ENCODE measurements at places on chromosomes 2 and 18. TPM values are rescaled to one million over a fixed set of nuclear protein-coding genes. Genes with fewer than 3 reads are reported as not detected.

DNA sequence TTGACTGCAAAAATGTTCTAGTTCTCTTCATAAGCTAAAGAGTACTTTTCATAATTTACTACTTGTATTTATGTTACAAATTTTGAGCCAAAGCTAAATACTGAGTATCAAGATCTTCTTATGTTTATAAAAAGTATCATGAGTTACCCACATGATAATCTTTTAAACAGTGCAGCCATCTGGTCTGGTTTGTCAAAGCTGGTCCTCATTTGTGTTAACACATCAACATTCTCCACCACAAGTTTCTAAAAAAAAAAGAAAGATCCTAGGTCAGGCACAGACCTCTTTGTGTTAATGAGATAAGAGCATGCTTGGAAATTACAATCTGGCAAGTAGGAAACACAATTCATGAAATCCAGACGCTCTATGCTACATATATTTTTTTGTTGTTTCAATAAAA is 75.5 kb upstream of the FRZB start:
- no peak for DNase-seq

GRCh38 chr2:131122496-131122895 is 17.4 kb downstream of the PLEKHB2 start:
- DNase-seq: no peak

Gene HOXD1
- polyA plus RNA-seq: 13.2 TPM

GRCh38 chr2:96649342-96649741 is 6.8 kb downstream of the FER1L5 start:
- no peak for DNase-seq

Gene TRIM54
- polyA plus RNA-seq: 5.6 TPM

GRCh38 chr2:39724828-39725144 is 54.3 kb downstream of the THUMPD2 start:
- DNase-seq: no peak

DNA sequence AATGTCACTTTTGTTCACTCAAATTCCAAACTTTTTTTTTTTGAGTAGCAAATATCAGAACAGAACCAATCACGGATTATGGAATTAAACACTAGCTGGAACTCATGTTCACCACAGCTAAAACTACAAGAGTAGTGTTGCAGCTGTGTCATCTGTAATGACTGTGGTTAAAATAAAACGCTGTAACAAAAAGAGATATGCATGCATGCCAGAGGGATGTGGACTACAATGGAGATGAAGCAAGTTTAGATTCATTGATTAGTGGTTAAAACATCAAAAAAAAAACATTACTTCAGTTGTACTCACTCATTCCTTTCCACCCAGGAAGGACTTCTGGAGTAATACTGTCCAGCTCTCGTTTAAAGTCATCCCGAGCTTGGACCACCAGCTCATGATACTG is 37.0 kb downstream of the IMMT start:
- no peak for DNase-seq

Gene SLC9A4
- polyA plus RNA-seq: 6.1 TPM

Gene ATL2
- polyA plus RNA-seq: 58.8 TPM

GRCh38 chr2:101119431-101119830 is 31.8 kb downstream of the TBC1D8 start:
- DNase-seq: no peak

- DNase-seq: no peak
Observed at GRCh38 chr2:242085941-242086621, 216.6 kb downstream of the RTP5 start.

DNA sequence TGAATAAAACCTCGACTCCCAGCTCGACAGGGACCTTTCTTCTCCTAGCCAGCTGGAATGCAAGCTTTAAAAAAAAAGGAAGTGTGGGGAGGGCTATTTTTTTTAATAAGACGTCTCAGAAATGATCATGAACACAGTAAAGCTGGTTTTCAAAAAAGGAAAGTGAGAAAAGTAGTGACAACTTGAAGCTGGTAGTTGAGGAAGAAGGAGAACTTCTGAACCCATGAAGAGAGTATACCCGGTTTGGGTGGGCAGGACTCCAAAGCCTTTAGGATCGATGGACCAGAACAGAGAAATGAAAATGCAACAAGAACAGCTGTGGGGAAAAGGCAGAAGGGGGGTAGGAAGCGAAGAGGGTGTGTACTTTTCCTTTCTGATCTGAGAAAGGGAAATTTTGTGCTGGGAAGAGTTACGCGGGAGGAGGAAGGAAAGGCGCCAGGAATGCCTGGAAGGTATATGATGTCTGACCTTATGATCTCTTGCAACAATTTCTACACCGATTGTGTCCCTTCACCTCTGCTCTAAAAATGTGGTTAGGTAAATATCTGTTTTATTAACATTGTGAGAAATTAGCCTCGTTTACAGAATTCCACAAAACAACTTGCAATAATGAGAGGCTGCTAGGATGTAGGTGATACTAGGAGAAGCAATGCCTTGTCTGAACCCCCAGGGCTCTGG is 22.6 kb upstream of the CYP1B1 start:
- no peak for DNase-seq

- DNase-seq: no peak
Observed at GRCh38 chr2:129050101-129050500, 731.4 kb upstream of the HS6ST1 start.

GRCh38 chr2:48638261-48638660 is 20.6 kb downstream of the GTF2A1L start:
- DNase-seq: no peak

Gene TRIM43
- 0.73 TPM for polyA plus RNA-seq

DNA sequence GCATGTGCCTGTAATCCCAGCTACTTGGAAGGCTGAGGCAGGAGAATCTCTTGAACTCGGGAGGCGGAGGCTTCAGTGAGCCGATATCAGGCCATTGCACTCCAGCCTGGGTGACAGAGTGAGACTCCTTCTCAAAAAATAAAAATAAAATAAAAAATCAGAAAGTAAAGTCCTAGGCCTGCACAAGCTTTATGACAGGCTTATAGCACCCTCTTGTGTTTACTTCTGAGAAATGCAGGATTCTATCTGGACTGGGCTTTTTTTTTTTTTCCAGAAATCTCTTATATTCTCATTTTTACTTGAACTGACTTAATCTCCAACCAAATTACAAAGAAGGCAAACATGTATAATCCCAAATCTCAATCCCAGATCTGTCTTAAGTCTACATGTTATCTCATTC is 26.1 kb upstream of the REG3G start:
- DNase-seq: no peak

DNA sequence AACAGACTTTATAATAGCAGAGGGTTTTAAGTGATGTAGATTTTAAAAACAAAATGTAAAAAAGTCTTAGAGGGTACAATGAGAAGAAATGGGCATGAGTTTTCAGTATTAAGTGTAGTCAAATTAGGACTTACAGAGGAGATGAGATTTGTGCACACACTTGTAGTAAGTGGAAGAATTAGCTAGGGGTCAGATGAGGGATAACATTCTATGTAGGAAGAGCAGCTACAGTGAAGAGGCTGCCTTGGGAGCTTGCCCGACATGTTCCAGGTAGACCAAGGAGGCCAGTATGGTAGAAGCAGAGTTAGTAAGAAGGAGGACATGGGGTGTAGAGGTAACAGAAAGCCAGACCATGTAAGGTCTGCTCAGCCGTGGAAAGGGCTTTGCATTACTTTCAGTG is 189.2 kb upstream of the DSEL start:
- no peak for DNase-seq

- no peak for DNase-seq
Observed at GRCh38 chr18:61827591-61827990, 65.2 kb downstream of the RNF152 start.

DNA sequence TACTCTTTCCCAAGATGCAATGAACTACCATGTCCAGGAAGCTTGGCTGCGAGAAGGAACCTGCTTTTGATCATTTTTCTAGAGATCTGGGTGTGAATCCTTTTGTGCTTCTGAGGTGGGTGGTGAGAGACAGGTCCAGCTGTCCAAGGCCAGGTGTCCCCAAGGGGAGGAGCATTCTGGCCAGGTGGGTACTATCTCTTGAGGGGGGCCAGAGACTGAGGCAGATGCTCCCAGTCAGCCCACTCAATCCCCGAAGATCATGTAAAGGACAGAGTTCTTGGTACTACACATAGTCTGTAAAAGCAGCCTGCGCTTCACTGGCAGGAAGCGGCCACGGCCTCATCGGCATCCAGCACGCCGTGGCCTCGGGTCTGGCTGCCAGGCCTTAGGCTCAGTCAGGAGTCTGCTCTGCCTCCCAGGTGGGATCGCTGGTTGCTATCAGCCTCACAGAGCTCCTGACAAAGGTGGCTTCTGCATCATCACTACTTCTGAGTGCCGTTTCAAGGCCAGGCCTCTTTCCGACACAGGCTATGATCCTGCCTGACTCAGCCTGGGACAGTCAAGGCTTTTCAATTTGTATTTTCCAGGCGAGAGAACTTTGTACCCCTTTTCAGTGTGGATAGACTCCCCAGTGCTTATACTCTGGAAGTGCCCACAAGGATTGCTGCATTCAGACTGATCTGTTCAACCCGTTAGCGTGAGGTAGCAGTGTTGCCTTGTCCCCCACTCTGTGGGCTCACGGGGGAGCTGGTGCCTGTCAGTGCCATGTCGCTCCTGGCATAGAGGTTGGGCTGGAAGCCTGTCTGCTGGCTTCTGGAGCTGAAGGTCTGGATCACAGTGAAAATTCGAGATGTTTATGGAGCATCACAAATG is 29.1 kb downstream of the STK25 start:
- DNase-seq: no peak

Gene FASTKD2
- polyA plus RNA-seq: 45.5 TPM

DNA sequence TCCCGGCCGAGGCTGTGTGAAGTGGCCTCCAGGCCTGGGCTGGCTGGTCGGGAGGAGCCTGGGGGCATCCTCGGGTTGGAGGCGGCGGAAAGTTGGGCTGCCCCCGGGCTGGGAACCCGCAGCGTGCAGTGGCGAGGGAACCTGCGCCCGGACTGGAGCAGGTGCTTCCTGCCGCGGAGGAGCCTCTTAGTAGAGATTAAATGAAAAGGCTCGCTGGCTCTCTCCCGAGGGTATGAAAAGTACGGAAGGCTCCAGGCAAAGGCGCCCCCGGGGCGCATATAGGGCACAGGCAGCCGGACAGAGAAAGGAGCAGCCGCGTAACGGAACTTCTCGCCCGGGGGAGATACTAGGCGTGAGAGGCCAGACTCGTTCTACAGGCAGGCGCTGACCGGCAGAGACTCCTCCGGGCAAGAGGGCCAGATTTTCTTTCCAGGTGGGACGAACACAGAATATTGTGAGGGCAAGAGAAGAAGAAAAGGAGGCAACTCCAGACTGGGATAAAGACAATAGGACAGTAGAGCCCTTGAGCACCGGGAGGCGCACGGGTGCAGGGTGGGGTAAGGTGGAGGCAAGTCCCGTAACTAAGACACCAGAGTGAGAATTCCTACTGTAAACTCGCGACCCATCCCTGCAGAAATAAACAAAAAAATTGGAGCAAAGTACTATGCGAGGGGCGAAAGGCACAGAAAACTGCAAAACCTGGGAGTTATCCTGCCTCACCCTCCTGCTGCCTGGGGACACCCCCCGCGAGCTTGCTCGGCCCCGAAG is 816 bp downstream of the CDH2 start:
- DNase-seq: no peak

Gene DPP10
- polyA plus RNA-seq: 13.4 TPM

DNA sequence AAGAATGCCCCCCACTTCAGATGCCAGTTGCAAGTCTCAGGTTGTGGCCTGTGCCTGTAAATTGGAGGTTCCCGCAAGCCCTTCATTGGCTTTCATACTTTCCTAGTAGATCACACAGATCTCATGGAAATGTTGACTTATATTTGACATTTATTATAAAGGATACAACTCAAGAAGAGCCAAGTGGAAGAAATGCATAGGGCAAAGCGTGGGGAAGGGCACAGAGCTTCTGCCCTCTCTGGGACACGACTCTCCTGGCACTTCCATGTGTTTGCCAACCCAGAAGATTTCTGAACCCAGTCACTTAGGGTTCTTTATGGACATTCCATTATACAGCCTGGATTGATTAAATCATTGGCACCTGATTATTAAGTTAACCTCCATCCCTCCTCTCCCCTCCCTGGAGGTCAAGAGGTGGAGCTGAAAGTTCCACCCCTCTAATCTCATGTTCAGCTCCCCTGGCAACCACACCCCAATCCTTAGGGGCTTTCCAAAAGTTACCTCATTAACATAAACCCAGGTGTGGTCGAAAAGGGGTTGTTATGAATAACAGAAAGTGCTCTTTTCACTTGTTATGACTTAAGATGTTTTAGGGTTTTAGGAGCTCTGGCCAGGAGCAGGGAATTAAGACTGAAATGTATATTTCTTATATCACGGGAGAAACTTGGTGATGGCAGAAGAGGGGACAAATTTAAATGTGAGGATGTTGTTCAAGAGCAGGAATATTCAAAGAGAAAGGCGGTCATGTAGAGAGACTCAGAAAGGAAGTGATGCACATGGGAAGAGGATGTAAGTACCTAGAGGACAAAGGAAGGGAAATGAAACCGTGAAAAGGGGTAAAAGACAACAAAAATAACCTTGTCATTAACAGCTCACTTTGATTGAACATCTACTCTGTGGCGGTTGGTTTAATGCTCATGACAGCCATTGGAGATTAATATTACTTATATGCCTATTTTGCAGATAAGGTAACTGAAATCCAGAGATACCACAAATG is 31.8 kb downstream of the SP100 start:
- DNase-seq: no peak

GRCh38 chr2:120948662-120949011 is 213.0 kb downstream of the GLI2 start:
- DNase-seq: no peak

DNA sequence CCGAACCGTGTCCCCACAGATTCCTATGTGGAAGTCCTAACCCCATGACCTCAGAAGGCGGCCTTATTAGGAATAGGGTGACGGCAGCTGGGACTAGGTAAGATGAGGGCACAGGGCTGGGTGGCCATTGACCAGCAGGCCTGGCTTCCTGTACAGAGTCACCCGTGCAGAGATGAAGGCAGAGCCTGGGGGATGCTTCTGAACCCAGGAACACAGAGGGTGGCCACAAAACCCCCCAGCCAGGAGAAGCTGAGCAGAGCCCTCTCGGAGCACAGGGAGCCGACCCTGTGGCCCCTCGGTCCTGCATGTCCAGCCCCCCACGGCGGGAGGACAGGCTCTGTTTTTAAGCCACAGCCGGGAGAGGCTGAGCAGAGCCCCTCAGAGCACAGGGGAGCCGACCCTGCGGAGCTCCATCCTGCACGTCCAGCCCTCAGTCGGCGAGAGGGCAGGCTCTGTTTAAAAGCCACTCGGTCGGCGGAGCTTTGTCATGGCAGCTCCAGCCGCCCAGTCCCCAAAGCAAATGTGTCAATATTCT is 2.7 kb downstream of the PDCD1 start:
- no peak for DNase-seq

Gene KLHL41
- polyA plus RNA-seq: 0.88 TPM

- no peak for DNase-seq
Observed at GRCh38 chr2:128753800-128754199, 435.1 kb upstream of the HS6ST1 start.

Gene PTPRN
- 0.56 TPM for polyA plus RNA-seq

Gene VAMP5
- polyA plus RNA-seq: 42.2 TPM

Gene GAREM1
- 28.5 TPM for polyA plus RNA-seq

DNA sequence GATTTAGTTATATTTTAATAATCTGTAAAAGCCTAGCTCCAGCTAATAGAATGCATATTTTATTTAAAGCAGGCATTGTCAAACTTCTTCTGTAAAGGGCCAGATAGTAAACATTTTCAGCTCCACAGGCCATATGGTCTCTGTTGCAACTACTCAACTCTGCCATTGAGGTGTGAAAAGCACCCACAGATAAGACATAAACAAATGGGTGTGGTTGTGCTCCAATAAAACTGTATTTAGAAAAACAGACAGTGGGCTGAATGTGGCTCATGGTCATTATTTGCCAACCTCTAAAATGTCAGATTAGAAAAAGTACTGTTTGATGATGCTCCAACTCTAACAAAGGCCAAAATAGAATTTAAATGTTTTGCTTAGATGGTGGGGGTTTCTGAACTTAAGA is 519.9 kb downstream of the RNF144A start:
- DNase-seq: no peak
